ENCODE measurements at places on chromosomes 7 and 10. TPM values are rescaled to one million over a fixed set of nuclear protein-coding genes. Genes with fewer than 3 reads are reported as not detected.

- DNase-seq, result no peak
Observed at GRCh38 chr7:28434510-28434909, 22.2 kb downstream of the CREB5 start.

Gene PDZD7
- 1.2 TPM for total RNA-seq

DNA sequence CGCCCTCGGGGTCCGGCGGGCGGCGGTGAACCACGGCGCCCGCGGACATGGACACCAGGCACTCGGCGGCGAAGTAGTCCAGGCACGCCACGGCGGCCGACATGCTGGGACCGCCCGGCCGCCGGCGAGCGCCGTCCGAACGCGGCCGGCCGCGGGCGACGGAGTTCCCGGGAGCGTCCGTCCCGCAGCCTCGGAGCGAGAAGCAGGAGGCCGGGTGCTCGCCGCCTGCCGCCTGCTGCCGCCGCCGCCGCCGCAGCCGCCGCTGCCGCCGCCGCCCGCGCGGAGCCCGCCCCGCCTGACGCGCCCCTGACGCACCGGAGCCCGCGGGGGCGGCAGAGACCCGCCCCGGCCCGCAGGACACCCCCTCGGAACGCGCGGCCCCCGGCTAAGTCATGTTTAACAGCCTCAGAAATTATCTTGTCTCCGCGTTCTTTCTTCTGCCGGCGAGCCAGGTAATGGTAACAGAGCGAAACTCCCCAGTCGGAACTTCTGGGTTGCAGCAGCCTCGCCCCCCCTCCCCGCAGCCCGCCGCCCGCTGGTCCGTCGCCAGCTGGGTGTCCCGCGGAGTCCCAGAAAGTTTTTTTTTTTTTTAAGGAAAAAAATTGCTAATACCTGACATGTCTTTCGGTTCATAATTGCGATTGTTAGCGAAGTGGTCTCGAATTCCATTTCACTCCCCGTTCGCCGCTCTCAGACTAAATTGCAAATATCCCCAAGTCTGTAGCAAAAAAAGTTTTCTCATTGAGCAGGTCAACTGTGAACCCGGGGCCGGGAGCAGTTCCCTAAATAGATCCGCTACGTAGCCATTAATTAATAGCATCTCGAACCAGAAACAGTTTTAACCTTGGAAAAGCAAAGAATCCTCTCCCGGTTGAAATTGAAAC, at the start of gene KLF14:
Gene KLF14, minus strand, starts transcription at position 277 of the 884 bp plus-strand sequence. Its CDS starts 174 bp downstream, at position 103.
- DNase-seq, result peak; percentile 37

- no peak for DNase-seq
Observed at GRCh38 chr10:88879534-88880281, at the start of gene STAMBPL1. Gene STAMBPL1, plus strand, starts transcription at chr10:88880245. Its CDS starts 21,464 bp downstream, at chr10:88901709.

Gene NPSR1
- total RNA-seq, result not detected

Gene FFAR4
- total RNA-seq, result not detected

DNA sequence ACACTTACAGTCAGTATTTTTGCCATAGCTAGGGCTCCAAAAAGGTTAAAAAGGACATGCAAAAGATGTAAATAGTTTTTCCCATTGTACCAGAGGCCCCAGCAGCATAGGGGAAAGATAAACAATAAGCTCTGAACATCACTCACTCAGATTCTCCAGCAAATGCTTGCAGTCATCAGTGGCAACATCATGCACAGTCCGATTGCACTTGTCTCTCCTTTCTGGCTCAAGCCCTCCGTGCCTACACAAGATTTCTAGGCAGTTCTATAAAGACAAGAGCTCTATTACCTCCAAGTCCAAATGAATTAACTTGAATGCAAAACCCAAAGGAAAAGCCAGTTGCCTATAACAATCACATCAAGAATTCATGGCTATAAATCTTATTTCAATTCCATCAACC, 106.3 kb downstream of the CTTNBP2 start:
- no peak for DNase-seq

Gene CLIP2
- 34.1 TPM for total RNA-seq

- DNase-seq, result no peak
Observed at GRCh38 chr10:112275512-112276245, 7.5 kb upstream of the TECTB start.

- no peak for DNase-seq
Observed at GRCh38 chr7:1290026-1290678, 57.5 kb downstream of the UNCX start.

DNA sequence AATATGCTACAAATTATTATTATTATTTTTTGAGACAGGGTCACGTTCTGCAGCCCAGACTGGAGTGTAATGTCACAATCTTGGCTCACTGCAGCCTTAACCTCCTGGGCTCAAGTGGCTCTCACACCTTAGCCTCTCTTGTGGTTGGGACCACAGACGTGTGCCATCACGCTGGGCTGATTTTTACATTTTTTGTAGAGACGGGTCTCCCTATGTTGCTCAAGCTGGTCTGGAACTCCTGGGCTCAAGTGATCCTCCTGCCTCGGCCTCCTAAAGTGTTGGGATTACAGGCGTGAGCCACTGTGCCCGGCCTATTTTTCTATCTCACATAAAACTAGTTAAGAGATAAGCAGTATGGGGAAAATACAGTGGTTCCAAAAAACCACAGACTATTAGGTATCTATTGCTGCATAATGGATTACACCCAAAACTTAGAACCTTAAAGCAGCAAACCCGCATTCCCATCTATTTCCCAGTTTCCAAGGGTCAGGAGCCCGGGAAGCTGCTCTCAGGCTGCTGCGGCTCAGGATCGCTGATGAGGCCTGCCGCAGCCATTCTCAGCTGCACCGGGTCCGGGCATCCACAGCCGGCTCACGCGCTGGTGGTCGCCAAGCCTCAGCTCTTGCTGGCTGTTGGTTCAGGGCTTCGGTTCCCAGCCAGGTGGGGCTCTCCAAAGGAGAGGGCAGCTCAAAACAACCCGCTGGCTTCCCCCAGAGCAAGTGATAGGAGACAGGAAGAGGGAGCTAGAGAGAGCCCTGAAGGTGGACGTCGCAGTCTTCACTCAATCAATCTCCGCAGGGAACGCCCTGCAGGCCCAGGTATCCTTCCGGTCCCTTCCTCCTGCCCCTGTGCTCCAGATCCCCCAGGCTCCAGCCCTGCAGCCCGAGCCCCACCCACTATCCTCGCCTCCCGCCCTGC, 128.2 kb downstream of the UBE2H start:
- DNase-seq, result no peak

DNA sequence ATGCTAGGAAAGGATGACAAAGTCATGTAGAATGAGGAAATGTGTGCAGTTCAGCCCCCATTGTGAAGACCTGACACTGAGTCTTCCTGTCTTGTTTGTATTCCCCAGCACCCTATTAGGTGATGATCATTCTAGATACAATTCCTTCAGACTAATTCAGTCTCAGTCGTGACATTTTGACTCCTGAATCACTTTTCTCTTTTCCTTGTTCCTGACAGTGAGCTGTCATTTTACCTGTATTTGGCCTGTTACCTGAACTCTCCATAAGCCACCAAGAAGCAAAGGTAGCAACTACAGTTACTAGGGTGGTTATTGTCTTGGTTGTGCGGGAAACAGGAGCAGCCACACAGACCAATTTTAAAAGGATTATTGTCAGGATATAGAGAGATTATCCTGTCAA, 111.4 kb upstream of the TAC1 start:
- no peak for DNase-seq

Gene CPVL
- total RNA-seq, result 10.7 TPM

DNA sequence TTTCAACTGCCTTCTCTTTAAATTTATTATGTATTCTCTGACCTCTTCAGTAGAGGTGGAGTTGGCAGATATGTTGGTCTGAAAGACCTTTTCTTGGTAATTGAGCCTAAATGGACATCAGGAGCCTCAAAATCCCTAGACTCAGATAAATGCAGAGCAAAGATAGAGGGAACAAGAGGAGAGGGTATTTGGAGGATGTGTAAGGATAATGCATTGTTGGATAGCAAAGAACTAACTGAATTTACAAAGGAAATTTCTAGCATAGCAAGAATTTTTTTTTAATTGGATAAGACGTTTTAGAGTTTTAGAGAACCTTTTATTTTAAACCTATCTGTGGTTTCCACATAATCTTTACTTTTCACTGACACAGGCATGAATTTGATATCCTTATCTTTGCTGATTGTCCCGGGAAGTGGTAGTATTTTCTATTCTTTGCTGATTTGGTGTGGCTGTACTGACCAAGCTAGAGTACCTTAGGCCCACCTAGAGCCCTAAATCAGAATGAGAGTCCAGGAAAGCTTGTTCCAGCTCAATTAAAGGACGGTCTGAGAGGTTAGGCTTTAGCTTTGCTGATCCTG, 91.3 kb downstream of the NRF1 start:
- DNase-seq, result no peak

Gene AMPH
- total RNA-seq, result 2.0 TPM

GRCh38 chr10:32349968-32350738, 3.2 kb upstream of the EPC1 start:
- DNase-seq, result no peak

Gene C10orf67
- total RNA-seq, result 0.11 TPM

Gene H2BK1
- total RNA-seq, result not detected

GRCh38 chr7:29970158-29970557, 19.4 kb downstream of the SCRN1 start:
- no peak for DNase-seq

Gene CTTNBP2
- 10.8 TPM for total RNA-seq

Gene RPEL1
- total RNA-seq, result not detected

DNA sequence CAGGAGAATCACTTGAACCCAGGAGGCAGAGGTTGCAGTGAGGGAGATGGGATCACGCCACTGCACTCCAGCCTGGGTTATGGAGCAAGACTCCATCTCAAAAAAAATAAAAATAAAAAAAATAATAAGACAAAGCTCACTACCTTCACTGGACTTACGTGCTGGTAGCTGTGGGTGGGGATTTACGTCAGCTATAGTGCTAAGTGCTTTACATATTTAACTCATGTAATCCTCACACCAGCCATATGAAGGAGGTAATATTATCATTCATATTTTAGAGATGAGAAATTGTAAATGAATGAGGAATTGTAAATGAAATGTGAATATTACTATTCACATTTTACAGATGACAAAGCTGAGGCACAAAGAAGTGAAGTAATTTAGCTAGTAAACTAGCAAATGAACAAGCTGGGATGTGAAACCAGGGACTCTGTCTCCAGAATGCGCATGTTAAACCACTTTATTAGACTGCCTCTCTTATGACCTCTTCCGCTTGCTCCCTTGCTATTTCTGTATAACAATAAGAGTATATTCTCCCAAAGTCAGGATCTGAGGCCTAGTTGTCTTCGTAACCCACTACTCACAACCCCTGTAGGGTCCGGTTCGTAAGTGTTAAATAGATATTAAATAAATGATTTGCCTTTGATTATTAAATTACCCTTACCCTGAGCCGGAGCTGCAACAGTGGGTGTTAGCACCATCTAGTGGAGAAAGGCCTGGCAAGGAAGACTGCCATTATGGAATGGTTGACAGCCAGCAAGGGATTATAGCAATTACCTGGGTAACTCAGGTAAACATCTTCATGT, 70.2 kb downstream of the HTR7 start:
- no peak for DNase-seq

Gene CFAP69
- total RNA-seq, result 4.8 TPM
